Liver (tissue), 10 donors: ENCODE measurements at places on chromosomes 16 and 17. TPM values are rescaled to one million over a fixed set of nuclear protein-coding genes. Genes with fewer than 3 reads are reported as not detected.

SPIRE2 gene
- 2.6 TPM for polyA plus RNA-seq

FBXO39 gene
- 0.12 TPM for polyA plus RNA-seq

ZNF205 gene
- 2.0 TPM for polyA plus RNA-seq

RMI2 gene
- 0.28 TPM for polyA plus RNA-seq

ABCC6 gene
- polyA plus RNA-seq: 84.6 TPM

RDM1 gene
- polyA plus RNA-seq: 0.42 TPM

TBC1D3G gene
- not detected for polyA plus RNA-seq

ARHGDIG gene
- polyA plus RNA-seq: not detected

SARM1 gene
- polyA plus RNA-seq: 5.4 TPM

DPEP3 gene
- not detected for polyA plus RNA-seq

CHTF8 gene
- polyA plus RNA-seq: 51.1 TPM

ZDHHC1 gene
- polyA plus RNA-seq: 1.6 TPM

NAGS gene
- 29.8 TPM for polyA plus RNA-seq

HP gene
- 64,932 TPM for polyA plus RNA-seq

SLC13A2 gene
- polyA plus RNA-seq: 0.52 TPM

NHLRC4 gene
- 0.17 TPM for polyA plus RNA-seq

AATF gene
- 13.0 TPM for polyA plus RNA-seq

EXOC3L1 gene
- polyA plus RNA-seq: 3.7 TPM

CCDC154 gene
- polyA plus RNA-seq: 0.39 TPM

BICDL2 gene
- 0.15 TPM for polyA plus RNA-seq

SMIM22 gene
- 0.72 TPM for polyA plus RNA-seq

ABCA9 gene
- 1.4 TPM for polyA plus RNA-seq

WDR90 gene
- polyA plus RNA-seq: 5.9 TPM

NPIPA2 gene
- polyA plus RNA-seq: 0.17 TPM

ALG1 gene
- polyA plus RNA-seq: 20.5 TPM

HEATR9 gene
- polyA plus RNA-seq: not detected

MT4 gene
- polyA plus RNA-seq: not detected

TBC1D3K gene
- polyA plus RNA-seq: not detected

RNU2-1 gene
- polyA plus RNA-seq: 3.4 TPM

TPSG1 gene
- polyA plus RNA-seq: not detected

IKZF3 gene
- 0.32 TPM for polyA plus RNA-seq

KRT23 gene
- 0.24 TPM for polyA plus RNA-seq

PLA2G10 gene
- polyA plus RNA-seq: not detected

ALDH3A1 gene
- 3.2 TPM for polyA plus RNA-seq

XYLT1 gene
- polyA plus RNA-seq: 0.27 TPM

SLC16A11 gene
- polyA plus RNA-seq: 3.0 TPM

SDK2 gene
- polyA plus RNA-seq: 0.06 TPM

TMEM235 gene
- 0.02 TPM for polyA plus RNA-seq

SPATA22 gene
- polyA plus RNA-seq: not detected
